ENCODE measurements at places on chromosomes 1 and 21. TPM values are rescaled to one million over a fixed set of nuclear protein-coding genes. Genes with fewer than 3 reads are reported as not detected.

The THEM4 gene
- 30.6 TPM for total RNA-seq

The PANK4 gene
- total RNA-seq: 55.2 TPM

The SPATA21 gene
- not detected for total RNA-seq

The CRABP2 gene
- 0.62 TPM for total RNA-seq

The SIK1 gene
- 12.5 TPM for total RNA-seq

- peak; percentile 84 for DNase-seq
Measured at GRCh38 chr1:1068517-1069055, 5.5 kb downstream of the RNF223 start.

- DNase-seq: no peak
Measured at GRCh38 chr1:170721621-170722020, 57.7 kb downstream of the PRRX1 start.

DNA sequence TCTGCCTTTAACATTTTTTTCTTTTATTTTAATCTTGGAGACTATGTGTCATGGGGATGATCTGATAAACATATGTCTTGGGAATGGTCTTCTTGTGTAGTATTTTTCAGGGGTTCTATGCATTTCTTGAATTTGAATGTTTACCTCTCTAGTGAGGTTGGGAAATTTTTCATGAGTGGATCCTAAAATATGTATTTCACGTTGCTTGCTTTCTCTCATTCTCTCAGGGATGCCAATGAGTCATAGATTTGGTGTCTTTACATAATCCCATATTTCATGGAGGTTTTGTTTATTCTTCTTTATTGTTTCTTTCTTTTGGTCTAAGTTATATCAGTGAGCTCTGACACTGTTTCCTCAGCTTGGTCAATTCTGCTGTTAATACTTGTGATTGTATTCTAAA, 1237.2 kb downstream of the PLA2G4A start:
- DNase-seq: no peak
